ENCODE measurements at places on chromosomes 4 and X.

GRCh38 chr4:15255537-15255936, 172.3 kb upstream of the C1QTNF7 start:
- DNase-seq: no peak

- DNase-seq: no peak
Measured at GRCh38 chrX:2785538-2785937, 33.7 kb downstream of the XG start.

DNA sequence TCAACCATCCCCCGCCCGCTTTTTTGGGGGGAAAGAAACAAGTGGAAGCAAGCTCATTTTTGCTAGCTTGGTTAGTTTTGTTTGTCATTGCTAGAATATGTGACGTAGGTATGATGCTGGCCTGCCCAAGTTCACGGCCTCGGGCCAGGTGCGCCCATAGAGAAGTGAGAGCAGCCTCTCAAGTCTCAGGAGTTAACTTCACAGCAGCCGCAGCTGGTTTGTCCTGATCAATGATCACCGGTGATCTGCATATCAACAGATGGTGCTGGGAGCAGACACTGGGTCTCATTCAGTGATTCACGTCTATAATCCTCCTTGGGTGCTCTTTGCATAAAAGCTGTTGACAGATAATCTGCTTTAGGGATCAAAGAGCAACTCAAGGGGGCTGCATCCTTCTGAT, 50.1 kb downstream of the ENPP6 start:
- peak; percentile 51 for DNase-seq

- no peak for DNase-seq
Measured at GRCh38 chr4:85151786-85152185, 185.3 kb upstream of the WDFY3 start.

- DNase-seq: no peak
Measured at GRCh38 chr4:78766026-78766425, 10.1 kb upstream of the BMP2K start.

DNA sequence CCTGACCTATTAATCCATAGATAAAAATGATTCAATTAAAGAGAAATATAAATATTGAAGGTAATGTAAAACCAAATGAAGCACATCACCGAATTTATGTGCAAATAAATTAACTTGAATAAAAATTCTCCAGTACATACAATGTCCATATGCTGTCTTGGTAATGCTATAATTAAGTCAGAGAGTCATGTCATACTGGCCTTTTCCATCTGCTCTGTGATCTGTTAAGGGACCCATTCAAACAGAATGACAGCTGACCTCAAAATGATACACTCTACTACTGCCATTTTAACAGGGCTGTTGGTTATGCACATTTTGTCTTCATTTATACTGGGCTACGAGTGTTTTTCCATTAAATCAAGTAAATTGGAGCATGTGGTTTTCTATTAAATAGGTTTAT, 99.3 kb downstream of the TEX13A start:
- DNase-seq: no peak

DNA sequence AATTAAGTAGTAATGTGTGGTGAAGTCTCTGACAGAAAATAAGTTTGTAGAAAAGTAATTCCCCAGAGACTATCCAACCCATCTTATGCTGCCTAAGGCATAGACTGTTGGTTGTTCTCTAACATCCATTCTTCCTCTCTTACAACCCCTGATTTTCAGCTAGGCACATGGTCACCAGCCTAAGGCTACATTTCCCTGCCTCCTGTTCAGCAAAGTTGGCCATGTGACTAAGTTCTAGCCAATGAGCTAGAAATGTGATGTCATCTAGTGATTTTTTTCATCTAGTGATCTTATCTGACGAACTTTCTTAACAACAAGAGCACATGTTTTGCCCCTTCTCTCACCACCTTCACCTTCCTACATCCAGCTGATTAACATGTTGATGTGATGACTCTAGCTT, 102.3 kb upstream of the S100G start:
- DNase-seq: no peak

DNA sequence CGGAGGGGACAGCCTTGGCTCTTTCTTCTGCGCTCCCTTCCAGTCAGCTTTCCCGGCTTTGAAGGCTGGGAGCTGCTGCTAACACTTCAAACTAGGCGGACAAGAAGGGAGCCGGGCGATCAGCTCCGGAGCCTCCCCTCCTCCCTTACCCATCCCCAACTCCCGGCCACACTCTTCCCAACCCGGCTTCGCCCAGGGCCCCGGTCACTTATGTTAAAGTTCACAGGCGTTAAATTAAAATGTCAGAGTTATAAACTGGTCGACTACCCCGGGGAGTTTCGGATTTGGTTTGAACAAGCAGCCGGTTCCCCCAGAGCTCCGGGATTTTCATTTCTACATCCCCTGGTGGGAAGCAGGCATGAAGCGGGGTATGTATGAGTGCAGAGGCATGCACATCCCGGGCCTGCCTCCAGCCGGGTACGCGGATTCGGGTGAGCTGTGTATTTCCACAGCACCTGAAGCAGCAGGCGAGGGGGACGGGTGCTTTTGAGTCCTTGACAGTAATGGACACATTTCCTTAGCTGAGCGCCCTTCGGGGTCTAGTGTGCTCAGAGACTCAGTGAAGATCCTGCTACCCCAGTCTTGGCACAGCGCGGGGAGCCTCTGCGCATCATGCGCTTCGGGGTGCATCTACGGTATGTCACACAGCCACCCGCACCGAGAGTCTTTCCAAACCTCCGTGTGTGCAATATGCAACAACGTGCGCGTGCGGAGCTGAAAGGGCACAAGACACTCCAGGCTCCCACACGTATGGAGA, 880 bp downstream of the UNC5C start:
- DNase-seq: peak; percentile 68

GRCh38 chr4:113288696-113289095, 239.2 kb downstream of the ANK2 start:
- no peak for DNase-seq

- DNase-seq: no peak
Measured at GRCh38 chrX:77668391-77669237, 117.4 kb downstream of the ATRX start.

GRCh38 chrX:63664741-63665140, 120.3 kb downstream of the ARHGEF9 start:
- no peak for DNase-seq

DNA sequence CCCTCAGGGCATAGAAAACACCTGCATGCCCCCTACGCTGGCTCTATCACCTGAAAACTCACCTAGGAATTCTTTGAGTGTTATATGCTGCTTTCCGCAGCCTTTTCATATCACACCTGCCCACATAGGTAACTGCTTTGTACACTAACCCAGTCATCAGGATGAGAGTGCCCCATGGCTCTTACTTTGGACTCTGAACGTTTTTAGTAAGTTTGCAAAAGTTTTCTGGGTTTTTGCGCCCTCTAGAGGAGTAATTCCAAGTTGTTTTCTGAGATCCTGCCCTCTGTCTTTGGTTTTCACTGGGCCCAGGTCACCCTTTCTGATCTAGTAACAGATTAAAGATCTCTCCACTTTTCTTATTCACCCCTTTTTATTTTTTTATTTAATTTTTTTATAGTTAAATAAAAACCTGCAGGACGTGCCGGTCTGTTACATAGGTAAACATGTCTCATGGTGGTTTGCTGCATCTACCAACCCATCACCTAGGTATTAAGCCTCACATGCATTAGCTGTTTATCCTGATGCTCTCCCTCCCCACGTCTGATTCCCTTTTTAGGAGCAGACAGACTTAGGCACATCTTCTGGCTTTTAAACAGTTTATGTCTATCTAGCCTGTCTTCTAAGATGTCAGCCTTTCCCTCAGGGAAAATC, 139.2 kb downstream of the NWD2 start:
- DNase-seq: no peak

GRCh38 chr4:164212134-164212533, 541.8 kb upstream of the SMIM31 start:
- no peak for DNase-seq

DNA sequence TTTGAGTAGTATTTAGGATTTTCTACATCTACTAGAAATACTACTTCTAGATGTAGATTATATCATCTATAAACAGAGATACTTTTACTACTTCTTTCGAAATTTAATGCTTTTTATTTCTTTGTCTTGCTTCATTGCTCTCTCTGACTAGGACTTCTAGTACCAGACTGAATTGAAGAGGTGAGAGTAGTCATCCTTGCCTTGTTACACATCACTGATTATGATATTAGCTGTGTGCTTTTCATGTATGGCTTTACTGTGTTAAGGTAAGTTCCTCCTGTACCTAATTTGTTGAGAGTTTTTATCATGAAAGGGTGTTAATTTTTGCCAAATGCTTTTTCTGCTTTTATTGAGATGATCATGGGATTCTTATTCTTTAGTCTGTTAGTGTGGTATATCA, 19.6 kb upstream of the IL2 start:
- DNase-seq: no peak

GRCh38 chr4:124322234-124323065, 390.1 kb downstream of the ANKRD50 start:
- DNase-seq: no peak

DNA sequence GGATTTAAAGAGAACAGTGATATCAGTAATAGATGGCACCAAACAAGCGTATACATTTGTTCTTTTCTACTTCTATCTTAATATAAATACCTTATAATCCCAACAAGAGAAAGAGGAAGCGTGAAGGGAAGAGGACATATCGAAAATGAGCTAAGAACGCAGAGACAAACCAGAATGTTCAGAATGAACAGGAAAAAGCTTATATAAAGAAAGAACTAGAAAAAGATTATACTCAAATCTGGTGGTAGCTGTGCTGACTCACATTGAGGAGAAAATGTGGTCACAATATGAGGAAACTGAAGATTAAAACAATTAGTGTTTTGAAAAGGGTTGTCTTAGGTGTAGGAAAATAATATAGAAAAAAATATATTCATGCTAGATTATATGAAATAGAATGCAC, 2.0 kb upstream of the GPR34 start:
- no peak for DNase-seq

DNA sequence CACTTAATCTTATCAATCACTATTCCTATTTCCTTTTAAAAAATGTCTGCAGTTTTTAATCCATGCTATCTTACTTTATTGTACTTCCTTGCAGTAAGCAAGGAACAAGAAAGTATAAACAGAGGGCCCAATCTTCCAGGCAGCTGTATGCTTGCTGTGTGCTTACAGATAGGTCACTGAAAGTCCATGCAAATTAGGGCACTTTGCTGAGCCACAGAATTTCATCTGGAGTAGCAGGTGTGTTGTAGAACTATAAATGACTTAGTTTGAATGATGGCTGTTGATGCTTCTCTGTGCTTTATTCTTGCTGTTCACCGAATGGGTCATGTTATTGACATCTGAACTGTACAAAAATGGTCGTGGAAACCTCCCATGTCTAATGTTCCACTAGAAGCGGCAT, 154.6 kb downstream of the ATOH1 start:
- DNase-seq: no peak

GRCh38 chrX:103586314-103586646, 965 bp downstream of the TCEAL4 start:
- DNase-seq: no peak

- DNase-seq: no peak
Measured at GRCh38 chrX:139187738-139188137, 342.8 kb upstream of the F9 start.

DNA sequence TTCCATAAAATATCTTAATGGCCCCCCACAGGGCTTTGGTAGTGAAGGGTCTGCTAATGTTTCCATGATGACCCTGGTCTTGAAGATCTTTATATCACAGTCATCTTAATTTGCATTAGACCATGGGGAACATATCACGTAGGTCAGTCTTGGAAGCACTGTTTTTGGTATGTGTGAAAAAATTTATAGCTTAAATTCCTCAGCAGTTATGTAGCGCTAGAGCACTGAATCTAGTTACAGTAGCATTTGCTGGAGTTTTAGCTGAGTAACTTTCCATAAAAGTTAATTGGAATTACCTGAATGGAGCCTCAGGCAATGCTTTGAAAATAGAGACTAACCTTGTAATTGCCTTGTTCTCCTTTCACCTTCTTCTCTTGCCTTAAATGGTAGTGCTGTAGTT, 648.8 kb downstream of the IQCM start:
- DNase-seq: no peak

GRCh38 chrX:48703642-48704481, 7.3 kb downstream of the SUV39H1 start:
- no peak for DNase-seq

GRCh38 chr4:676871-677235, 2.5 kb downstream of the MYL5 start:
- no peak for DNase-seq

All from right atrium auricular region (tissue), 2 donors.